ENCODE measurements at places on chromosomes 4 and X. TPM values are rescaled to one million over a fixed set of nuclear protein-coding genes. Genes with fewer than 3 reads are reported as not detected.

KIT gene
- not detected for total RNA-seq

TBC1D8B gene
- total RNA-seq, result 2.0 TPM

DMRTC1 gene
- total RNA-seq, result not detected

PRSS12 gene
- total RNA-seq, result not detected

RGN gene
- 0.15 TPM for total RNA-seq

GPRASP3 gene
- 0.10 TPM for total RNA-seq

TNMD gene
- total RNA-seq, result not detected

SLC16A2 gene
- total RNA-seq, result 0.08 TPM

MAGEC2 gene
- not detected for total RNA-seq

CYSLTR1 gene
- 22.1 TPM for total RNA-seq

DRP2 gene
- 0.24 TPM for total RNA-seq

ADH6 gene
- not detected for total RNA-seq

BEX1 gene
- total RNA-seq, result not detected

GPR34 gene
- total RNA-seq, result 0.13 TPM

CT45A2 gene
- total RNA-seq, result not detected

COPS4 gene
- total RNA-seq, result 34.2 TPM

ATP10D gene
- 30.0 TPM for total RNA-seq

TMPRSS11A gene
- not detected for total RNA-seq

SLITRK4 gene
- 0.74 TPM for total RNA-seq

PNMA6A gene
- total RNA-seq, result not detected

COL4A5 gene
- 0.51 TPM for total RNA-seq

ANAPC10 gene
- total RNA-seq, result 21.6 TPM

CSAG2 gene
- not detected for total RNA-seq

PFKFB1 gene
- total RNA-seq, result 0.38 TPM

RBM46 gene
- total RNA-seq, result not detected

FGFBP2 gene
- not detected for total RNA-seq

SPANXA1 gene
- total RNA-seq, result not detected

TECRL gene
- total RNA-seq, result not detected

MAGEB10 gene
- total RNA-seq, result not detected

NALF2 gene
- not detected for total RNA-seq

AFM gene
- not detected for total RNA-seq

INPP4B gene
- total RNA-seq, result 1.1 TPM

RS1 gene
- not detected for total RNA-seq

NCAPG gene
- 53.3 TPM for total RNA-seq

MAGEC1 gene
- total RNA-seq, result 0.05 TPM

ARHGAP36 gene
- total RNA-seq, result not detected

MGAT4D gene
- total RNA-seq, result not detected

DGAT2L6 gene
- 0.16 TPM for total RNA-seq

HS3ST1 gene
- total RNA-seq, result 0.80 TPM

TLL1 gene
- 0.11 TPM for total RNA-seq

APLN gene
- not detected for total RNA-seq

STBD1 gene
- total RNA-seq, result not detected

NPY5R gene
- total RNA-seq, result not detected

DIPK2B gene
- total RNA-seq, result not detected

PAK3 gene
- 0.10 TPM for total RNA-seq

ZCCHC4 gene
- total RNA-seq, result 9.7 TPM

TKTL2 gene
- total RNA-seq, result not detected

AMTN gene
- not detected for total RNA-seq

MTCP1 gene
- 43.2 TPM for total RNA-seq

PRR32 gene
- not detected for total RNA-seq

TEX13C gene
- total RNA-seq, result not detected
